ENCODE measurements at places on chromosomes 7 and 10. TPM values are rescaled to one million over a fixed set of nuclear protein-coding genes. Genes with fewer than 3 reads are reported as not detected.
A peak's percentile ranks its signal among the peaks of the same experiment; 100 is the strongest.

HABP2 gene
- total RNA-seq: not detected

DNA sequence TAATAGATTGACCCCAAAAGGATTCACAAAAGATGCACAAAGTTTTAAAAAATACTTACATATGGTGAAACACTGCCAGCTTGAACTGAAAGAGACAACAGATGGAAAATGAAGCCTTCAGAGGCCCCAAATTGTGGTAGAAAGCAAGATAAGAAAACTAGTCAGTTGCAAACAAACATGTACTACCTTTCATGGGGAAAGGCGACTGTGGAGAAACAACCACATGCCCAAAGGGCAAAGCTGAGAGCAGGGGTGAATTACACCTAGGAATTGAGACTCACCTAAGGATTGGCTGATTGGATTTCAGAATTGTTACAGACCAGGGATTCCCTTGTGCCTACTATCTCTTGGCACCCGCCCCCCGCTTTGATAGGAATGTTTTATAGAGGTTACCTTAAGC is 13.1 kb downstream of the EPC1 start:
- H3K4me1 ChIP-seq: peaks cover 100% of the 10 kb centered on the region
- no peaks in the 10 kb centered on the region for H3K36me3 ChIP-seq
- H3K4me3 ChIP-seq: no peak overlapping the region
- no peak overlapping the region for H3K27ac ChIP-seq

EEPD1 gene
- 9.8 TPM for total RNA-seq

DNA sequence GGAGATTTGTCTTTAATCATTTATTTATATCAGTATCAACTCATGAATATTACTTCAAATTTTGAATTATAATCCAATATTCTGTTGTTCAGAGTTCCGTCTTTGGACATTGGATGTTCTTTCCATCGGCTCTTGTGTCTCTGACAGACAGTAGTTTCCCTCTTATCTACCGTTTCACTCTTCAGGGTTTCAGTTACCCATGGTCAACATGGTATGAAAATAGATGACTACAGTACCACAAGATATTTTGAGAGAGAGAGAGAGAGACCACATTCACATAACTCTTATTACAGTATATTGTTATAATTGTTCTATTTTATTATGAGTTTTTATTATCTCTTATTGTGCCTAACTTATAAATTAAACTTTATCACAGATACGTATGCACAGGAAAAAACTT is 6.8 kb downstream of the SHTN1 start:
- no peaks in the 10 kb centered on the region for H3K4me1 ChIP-seq
- no peak overlapping the region for H3K4me3 ChIP-seq
- no peaks in the 10 kb centered on the region for H3K36me3 ChIP-seq
- no peak for DNase-seq

GRCh38 chr10:23521735-23522134 is 82.9 kb downstream of the OTUD1 start:
- H3K4me3 ChIP-seq: no peak overlapping the region
- DNase-seq: no peak
- no peak overlapping the region for H3K27ac ChIP-seq
- H3K27me3 ChIP-seq: no peaks in the 10 kb centered on the region
- H3K4me1 ChIP-seq: no peaks in the 10 kb centered on the region

MYH16 gene
- not detected for total RNA-seq

ELMO1 gene
- total RNA-seq: 74.4 TPM

DNA sequence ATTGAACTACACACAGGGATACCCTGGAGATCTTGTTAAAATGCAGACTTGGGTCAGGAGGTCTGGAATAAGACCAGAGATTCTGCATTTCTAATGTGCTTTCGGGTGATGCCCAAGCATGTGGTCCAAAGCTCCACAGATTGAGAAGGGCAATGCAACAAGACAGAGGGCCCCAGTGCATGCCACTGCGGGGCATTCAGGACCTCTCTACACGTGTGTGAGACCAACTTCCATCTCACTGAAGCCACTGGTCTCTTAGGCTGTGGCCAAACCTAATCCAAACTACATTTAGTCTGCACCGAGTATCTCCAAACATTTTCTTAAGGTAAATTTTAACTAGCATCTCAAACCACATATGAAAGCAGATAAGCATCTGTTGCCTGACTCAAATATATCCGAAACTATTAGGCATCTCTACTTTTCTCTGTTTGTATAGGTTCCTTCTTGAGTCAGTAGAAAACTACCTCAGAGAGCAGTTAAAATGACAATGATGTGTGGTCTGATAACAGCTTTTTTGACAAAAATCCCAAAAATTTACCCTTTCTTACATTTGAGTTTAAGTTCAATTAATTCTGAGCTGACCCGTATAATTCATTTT is 107.5 kb downstream of the ELMO1 start:
- peaks cover 11% of the 10 kb centered on the region for H3K4me1 ChIP-seq
- no peaks in the 10 kb centered on the region for H3K36me3 ChIP-seq
- no peak overlapping the region for H3K27ac ChIP-seq
- H3K27me3 ChIP-seq: no peaks in the 10 kb centered on the region
- DNase-seq: no peak
- no peak overlapping the region for H3K4me3 ChIP-seq

DNA sequence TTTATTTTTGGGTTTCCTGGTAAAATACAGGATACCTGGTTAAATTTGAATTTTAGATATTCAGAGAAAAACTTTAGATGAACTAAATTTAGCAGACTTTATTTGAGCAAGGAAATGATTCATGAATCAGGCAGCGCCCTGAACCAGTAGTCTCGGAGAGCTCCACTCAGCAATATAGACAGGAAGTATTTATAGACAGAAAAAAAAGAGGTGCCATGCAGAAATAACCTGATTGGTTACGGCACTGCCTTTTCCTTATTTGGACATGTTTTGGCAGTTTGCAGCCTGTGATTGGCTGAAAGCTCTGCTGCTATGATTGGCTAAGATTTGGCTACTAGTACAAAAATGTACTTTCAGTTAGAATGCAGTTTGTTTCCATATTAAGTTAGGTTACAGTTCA is 198.3 kb upstream of the DKK1 start:
- H3K4me3 ChIP-seq: no peak overlapping the region
- H3K27ac ChIP-seq: no peak overlapping the region
- no peaks in the 10 kb centered on the region for H3K27me3 ChIP-seq
- DNase-seq: no peak
- no peaks in the 10 kb centered on the region for H3K4me1 ChIP-seq

FAM180A gene
- total RNA-seq: 7.1 TPM

DKK1 gene
- total RNA-seq: 14.0 TPM

DNA sequence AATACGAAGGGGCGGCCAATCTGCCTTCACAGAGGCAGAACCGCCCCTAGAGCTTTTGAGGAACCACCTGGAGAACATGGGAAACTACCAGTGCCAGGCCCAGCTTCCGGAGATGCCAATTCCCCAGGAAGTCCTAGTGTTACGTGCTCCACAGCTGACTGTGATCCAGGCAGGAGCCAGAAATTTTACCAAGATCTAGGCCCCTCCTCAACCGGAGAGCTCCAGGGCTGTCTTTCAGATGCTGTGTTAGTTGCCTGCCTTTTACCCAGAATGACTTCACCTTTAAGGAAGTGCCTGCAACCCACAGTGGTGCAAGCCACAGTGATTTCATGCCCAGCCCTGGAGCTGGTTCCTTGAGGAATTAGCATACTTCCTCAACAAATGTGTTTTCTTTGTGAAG is 62.9 kb downstream of the ELMO1 start:
- H3K27ac ChIP-seq: no peak overlapping the region
- H3K4me1 ChIP-seq: peaks cover 6% of the 10 kb centered on the region
- no peak overlapping the region for H3K4me3 ChIP-seq
- no peak for DNase-seq
- H3K36me3 ChIP-seq: no peaks in the 10 kb centered on the region
- H3K27me3 ChIP-seq: no peaks in the 10 kb centered on the region

DNA sequence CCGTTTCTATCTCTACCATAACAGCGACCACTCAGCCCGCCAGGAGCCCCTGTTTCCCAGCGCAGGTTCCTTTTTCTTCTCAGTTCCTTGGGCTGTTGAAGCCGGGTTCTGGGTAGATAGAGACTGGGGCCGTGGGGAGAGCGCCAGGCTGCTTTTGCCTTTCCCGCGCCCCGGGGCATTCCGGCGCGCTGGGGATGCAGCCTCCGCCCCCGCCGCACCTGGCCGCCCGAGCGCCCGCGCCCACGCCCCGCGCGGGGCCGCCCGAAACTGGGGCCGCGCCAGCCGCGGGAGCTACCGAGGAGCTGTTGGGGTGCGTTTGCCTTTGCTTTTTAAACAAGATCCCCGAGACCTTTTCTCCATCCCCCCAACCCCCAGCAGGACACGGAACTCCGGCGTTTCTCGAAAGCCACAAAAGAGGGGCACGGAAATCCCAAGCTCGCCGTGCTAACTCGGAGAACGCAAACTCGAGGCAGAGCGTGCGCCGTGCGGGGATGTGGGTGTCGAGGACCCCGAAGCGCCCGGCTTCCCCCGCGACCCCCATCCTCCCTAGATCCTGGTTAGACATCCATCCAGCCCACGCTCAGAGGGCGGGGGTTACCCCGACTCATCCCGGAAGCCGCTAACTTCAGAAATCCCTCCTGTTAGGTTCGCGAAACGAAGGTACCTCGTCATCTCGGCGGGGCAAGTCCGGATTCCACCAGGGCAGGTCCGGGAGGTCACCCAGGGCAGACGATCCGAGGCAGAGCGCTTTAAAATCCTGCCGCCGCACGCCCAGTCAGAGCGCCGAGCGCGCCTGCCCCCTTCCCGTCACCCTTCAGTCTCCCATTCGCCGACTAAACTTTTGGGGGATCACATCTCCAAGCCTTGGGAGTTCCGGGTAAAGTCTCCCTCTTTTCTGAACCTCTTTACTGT is 1.0 kb downstream of the GRM8 start:
- H3K4me3 ChIP-seq: peak overlapping the region; percentile 70
- no peaks in the 10 kb centered on the region for H3K36me3 ChIP-seq
- no peaks in the 10 kb centered on the region for H3K27me3 ChIP-seq
- peaks cover 19% of the 10 kb centered on the region for H3K4me1 ChIP-seq
- H3K27ac ChIP-seq: no peak overlapping the region

DNA sequence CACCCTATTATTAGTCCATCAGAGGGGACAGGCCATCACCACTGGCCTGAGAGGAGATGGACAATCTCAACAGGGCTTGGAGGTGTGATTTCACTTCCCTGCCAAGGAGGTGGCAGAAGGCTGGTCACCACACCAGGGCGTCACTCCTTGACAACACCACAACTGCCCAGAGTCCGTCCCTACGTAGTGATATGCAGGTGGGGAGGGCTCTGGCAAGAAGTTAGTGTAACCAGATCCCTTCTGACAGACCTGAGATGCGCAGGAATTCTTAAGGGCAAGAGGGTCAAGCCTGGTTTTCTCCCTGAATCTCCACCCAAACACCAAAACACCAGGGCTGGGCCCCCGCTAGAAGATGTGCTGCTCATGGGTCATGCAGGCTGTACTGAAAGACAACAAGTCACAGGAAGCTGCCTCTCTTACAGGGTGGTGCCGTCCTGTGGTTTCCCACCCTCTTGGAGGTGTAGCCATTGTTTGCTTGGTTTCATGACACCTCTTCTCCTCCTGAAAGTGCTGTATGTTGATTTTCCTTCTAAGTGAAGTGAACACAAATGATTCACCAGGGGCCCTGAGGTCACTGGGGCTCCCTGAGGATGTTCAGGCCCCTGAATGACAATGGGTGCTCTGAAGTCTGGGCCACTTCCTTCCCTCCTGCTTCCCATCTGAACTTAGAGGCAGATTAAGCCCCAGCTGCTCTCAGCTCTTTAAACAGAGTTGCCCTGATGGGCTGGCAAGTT is 27.1 kb downstream of the ATXN7L1 start:
- H3K4me3 ChIP-seq: no peak overlapping the region
- peaks cover 20% of the 10 kb centered on the region for H3K4me1 ChIP-seq
- DNase-seq: no peak
- no peaks in the 10 kb centered on the region for H3K36me3 ChIP-seq
- no peak overlapping the region for H3K27ac ChIP-seq

DNA sequence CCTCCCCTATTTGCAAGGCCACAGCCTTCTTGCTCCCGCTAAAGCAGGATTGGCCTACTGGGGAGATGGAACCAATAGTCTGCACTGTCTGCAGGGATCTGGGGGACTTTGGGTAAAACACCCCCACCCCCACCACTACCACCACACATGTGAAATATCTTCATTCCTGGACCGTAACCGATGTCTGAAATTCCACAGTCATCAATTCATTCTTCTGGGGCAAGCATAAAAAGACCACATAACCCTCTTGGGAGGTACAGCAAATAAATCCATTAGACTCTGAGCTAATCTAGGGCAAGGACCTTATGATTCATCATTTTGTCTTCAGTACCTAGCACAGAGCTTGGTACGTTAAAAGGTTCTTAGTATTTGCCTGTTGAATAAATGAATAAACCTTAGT is 307.8 kb downstream of the GPAM start:
- no peak overlapping the region for H3K4me3 ChIP-seq
- no peaks in the 10 kb centered on the region for H3K36me3 ChIP-seq
- H3K27ac ChIP-seq: no peak overlapping the region
- H3K4me1 ChIP-seq: no peaks in the 10 kb centered on the region
- DNase-seq: no peak

DNA sequence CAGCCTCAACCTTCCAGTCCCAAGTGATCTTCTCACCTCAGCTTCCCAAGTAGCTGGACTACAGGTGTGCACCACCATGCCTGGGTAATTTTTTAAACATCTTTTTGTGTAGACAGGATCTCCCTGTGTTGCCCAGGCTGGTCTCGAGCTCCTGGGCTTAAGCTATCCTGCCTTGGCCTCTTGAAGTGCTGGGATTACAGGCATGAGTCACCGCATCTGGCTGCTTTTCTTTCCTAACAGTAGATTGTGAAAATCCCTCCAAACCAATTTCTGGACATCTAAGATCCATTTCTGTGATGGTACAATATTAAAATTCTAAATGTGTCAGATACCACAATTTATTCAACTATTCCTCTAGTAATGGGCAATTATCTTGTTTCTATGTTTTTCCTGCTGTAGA is 38.7 kb downstream of the RAB18 start:
- H3K36me3 ChIP-seq: no peaks in the 10 kb centered on the region
- no peak overlapping the region for H3K27ac ChIP-seq
- no peak for DNase-seq
- no peaks in the 10 kb centered on the region for H3K27me3 ChIP-seq
- peaks cover 6% of the 10 kb centered on the region for H3K4me1 ChIP-seq
- no peak overlapping the region for H3K4me3 ChIP-seq

CYP26C1 gene
- total RNA-seq: not detected

DNA sequence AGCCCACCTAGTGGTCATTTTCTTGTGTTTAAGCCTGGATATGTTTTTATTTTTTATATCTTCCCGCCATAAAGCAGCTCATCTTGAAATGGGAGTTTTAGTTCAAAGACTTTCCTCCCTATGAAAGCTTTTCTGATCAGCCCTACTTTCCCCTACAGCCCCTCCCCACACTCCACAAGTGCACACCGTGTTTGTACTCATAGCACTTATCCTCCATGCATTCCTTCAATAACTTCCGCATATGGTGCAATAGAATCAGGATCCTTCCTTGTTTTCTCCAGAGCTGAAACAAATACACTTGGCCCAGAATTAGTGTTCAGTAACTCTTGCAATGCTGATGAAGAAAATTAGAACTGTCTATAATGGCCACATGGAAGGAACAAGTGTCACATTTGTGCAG is 235.9 kb downstream of the KCNMA1 start:
- no peak for DNase-seq
- H3K27me3 ChIP-seq: no peaks in the 10 kb centered on the region
- H3K4me3 ChIP-seq: no peak overlapping the region
- no peaks in the 10 kb centered on the region for H3K36me3 ChIP-seq
- no peak overlapping the region for H3K27ac ChIP-seq

PNLIP gene
- not detected for total RNA-seq

LRRC17 gene
- total RNA-seq: 2.9 TPM

PAX4 gene
- total RNA-seq: not detected

GRCh38 chr7:128879939-128880746 is 17.5 kb downstream of the ATP6V1F start:
- no peaks in the 10 kb centered on the region for H3K4me1 ChIP-seq
- H3K4me3 ChIP-seq: no peak overlapping the region
- no peak for DNase-seq
- no peaks in the 10 kb centered on the region for H3K36me3 ChIP-seq
